Myocyte (in vitro differentiated cells): ENCODE measurements at places on chromosomes 3 and 15.

DNA sequence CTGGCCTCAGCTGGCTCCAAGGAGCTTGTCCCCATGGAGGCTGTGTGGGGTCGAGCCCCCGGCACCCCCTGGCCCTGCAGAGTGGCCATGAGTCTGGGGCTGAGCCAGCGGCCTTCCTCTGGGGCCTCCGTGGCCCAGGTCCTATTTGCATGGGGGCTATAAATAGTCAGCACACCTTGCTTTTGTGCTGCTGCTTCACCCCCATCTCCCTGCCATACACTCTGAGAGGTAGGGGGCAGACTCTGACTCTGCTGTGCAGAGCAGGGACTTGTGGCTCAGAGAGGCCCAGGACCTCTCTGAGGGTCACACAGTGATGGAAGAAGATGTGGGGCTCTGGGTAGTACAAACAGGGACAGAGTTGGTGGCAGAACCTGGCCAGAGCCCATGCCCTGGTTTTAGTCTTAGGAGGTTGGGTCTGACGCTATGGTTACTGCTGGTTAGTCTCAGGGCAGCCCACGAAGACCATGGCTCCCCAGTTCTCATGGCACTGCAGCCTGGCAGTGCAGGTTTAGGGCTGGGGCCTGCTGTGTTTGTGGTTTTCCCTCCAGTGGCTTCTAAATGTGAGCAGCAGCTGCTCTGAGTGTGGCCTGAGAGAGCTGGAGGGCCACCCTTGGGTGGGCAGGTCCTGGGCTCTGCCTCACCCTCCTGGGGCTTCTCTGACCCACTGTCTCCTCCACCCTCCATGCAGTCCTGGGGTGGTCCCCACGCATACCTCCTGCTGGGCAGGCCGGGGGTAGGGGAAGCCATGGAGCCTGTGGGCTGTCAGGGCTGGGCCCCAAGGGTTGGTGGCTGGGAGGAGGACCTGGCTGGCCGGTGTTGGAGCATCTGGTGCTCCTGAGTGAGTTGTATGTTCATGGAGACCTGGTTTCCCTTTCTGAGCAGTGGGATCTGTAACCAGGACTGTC lies 13.6 kb downstream of the PRKCD start:
- DNase-seq, result peak; percentile 83

DNA sequence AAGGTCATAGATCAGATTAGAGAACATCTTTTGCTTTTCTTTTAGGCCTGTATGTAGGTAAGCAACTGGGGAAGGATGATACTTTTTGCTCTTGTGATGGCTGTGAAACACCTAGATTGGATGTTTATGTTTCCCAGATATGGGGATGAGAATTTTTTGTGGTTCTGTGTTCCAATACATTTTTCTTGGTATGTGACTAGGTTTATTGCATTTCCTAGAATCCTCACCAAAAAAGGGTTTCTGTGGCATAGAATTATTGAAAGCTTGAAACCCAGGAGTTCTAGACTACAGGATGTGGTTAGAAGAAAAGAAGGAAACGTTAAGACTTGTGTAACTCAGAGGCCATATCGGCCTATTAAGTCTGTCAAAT lies 25.8 kb downstream of the OXNAD1 start:
- no peak for DNase-seq

GRCh38 chr15:66840615-66841390 lies 138.8 kb downstream of the SMAD6 start:
- DNase-seq, result no peak

DNA sequence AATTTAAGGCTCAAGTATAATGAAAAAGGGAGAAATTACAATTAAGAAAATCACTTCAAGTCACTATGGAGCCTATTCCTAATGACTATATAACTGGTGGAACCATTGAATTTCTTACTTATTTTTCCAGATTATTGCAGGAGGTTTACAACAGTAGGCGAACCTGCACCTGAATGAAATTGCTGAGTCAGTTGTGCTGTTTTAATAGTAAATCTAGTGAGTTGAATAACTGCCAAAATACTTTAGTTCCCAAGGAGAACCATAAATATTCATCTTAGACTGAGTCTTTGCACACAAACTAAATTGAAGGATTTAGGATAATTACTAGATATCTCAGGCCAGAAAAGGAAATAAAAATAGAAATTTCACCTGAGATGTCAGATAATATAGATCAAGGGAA lies 1052.8 kb downstream of the NAALADL2 start:
- no peak for DNase-seq

- peak; percentile 18 for DNase-seq
Observed at GRCh38 chr3:187012609-187013051, 82.3 kb downstream of the ST6GAL1 start.

DNA sequence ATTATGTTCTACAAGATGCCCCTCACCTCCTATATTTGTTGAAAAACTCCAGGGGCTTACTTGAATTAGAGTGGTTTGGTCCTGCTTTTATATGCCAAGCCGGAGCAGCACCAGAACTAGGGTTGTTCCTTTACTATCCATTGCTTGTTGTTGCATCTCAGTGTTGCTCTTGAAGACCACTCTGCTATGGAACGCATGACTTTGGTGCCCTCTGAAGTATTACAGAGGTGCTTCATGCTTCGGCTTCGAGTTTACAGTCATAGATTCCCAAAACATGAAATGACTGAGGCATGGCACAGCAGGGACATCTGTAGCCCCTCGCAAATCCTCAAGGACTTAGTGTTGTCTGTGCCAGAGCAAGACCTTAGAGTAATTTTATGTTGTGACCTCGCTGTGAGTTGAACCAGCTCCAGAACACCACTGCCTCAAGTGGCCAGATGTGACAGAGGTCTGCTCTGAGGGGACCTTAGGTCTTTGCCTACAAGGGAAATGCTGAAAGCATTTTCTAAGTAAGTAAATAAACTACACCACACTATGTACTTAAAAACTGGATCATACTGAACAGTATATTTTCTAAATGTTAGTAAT lies 67.2 kb upstream of the SIAH2 start:
- no peak for DNase-seq

DNA sequence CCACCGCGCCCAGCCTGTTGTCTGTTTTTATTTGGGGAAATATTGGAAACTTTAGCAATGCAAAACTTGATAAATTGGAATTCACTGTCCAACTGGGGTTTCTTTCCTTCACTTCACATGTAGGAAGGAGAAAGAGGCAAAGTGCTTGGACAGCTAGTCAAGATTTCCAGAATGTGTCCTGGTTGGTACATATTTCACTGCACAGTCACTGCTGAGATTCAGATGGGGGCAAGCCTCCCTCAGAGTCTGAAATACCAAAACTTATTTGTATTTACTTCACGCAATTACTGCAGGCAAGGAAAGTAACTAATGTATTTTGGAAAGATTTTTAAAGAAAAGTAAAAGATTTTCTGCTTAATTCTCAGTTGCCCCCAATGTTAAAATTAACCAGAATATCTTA lies 21.0 kb downstream of the LRRC31 start:
- DNase-seq, result no peak

DNA sequence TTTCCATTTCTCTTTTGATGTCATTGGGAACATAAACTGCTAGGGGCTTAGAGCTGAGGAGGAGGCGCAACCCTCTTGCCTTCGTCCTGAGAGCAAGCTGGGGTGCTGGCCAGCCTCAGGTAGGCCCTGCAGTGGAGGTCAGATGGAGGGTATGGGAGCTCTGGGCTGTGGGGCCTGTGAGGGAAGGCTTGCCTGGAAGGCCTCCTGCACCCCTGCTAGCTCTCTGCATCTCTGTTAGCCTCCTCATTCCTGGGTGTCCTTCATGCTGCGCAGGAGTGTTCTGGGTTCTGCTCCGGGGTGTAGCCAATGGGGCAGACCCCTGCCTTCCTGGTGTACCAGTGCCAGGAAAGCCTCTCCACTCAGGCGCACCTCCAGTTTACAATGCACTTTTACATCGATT lies 11.8 kb downstream of the GP5 start:
- DNase-seq, result no peak

DNA sequence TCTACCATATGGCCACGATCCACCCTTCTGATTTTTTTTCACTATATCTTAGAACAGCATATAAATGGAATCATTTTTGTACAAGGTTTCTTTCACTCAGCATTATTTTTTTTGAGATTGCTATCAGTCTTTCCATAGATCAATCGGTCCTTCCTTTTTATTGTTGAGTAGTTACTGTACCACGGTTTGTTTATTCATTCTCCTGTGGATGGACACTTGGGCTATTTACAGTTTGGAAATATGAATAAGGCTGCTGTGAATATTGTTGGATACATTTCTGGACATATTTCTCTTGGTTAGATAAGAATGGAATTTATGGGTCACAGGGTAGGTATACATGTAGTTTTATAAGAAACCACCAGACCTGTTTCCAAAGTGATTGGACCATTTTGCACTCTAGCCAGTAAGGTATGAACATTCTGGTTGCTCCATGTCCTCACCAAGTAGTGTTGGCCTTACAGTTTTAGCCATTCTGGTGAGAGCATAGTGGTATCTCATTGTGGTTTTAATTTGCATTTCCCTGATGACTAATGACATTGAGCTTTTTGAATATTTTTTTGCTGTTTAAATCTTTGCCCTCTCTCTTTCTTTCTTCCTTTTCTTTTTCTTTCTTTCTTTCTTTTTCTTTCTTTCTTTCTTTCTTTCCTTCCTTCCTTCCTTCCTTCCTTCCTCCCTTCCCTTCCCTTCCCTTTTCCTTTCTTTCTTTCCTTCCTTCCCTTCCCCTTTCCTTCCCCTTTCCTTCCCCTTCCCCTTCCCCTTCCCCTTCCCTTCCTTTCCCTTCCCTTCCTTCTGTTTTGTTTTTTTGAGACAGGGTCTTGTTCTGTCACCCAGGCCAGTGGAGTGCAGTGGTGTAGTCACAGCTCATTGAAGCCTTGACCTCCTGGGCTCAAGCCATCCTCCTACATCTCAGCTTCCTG lies 49.2 kb downstream of the LRRK1 start:
- DNase-seq, result no peak

GRCh38 chr15:42165106-42165505 lies 8.7 kb upstream of the PLA2G4F start:
- DNase-seq, result no peak

- no peak for DNase-seq
Observed at GRCh38 chr3:42721690-42722089, 19.1 kb upstream of the HHATL start.

- peak; percentile 75 for DNase-seq
Observed at GRCh38 chr3:88219138-88219792, 69.5 kb downstream of the C3orf38 start.

- no peak for DNase-seq
Observed at GRCh38 chr3:151382671-151383070, 1.9 kb downstream of the P2RY12 start.

DNA sequence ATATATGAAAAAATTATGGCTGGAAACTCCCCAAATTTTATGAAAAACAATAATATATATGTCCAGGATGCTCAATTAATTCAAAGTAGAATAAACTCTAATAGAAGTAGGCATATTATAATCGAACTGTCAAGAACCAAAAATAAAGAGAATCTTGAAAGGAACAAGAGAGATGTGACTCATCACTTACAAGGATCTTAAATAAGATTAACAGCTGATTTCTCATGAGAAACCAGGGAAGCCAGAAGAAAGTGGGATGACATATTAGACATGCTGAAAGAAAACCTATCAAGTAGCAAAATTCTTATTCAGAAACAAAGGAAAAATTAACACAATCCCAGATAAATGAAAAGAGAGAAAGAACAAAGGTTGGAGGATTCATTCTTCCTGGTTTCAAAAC lies 66.8 kb downstream of the FAIM start:
- DNase-seq, result peak; percentile 21

GRCh38 chr3:164748626-164749025 lies 329.7 kb downstream of the SI start:
- DNase-seq, result no peak

- no peak for DNase-seq
Observed at GRCh38 chr3:47082519-47082918, 81.4 kb downstream of the SETD2 start.

GRCh38 chr3:129557548-129557894 lies 14.5 kb downstream of the H1-8 start:
- DNase-seq, result peak; percentile 63

DNA sequence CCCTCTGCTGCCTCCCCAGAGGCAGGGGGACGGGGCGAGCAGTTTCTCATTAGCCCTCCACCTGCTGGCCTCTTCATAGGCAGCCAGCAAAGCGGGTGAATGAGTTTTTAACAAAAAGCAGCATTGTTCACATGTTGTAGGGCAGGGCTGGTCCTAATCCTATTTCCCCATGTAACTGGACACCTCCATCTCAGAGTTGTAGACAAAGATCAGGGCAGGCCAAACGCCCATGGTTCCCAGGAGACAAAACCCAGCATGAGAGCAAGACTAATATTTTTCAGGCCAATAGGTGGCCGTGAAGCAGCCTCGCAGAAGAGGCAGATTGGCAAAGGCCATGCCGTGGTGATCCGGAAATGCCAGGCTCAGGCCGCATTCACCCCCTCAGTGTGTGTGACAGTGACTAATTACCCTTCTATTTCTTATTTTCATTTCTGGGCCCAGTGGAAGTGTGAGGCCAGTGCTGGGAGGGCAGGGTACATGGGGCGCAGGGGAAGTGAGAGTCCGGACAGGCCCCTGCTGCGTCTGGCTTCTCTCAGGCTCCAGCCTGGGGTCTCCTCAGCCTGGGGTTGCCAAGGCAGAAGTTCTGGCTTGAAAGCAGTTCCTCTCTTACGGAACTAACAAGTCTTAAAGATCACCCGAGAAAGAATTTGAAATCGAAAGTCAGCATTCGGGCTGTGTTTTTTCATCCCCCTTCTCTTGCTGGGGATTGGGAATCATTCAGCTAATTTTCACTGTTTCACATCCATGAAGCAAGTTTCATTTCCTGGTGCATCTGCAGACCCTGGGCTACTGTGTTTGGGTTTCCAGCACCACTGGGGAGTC lies 64.8 kb downstream of the BOC start:
- peak; percentile 92 for DNase-seq

DNA sequence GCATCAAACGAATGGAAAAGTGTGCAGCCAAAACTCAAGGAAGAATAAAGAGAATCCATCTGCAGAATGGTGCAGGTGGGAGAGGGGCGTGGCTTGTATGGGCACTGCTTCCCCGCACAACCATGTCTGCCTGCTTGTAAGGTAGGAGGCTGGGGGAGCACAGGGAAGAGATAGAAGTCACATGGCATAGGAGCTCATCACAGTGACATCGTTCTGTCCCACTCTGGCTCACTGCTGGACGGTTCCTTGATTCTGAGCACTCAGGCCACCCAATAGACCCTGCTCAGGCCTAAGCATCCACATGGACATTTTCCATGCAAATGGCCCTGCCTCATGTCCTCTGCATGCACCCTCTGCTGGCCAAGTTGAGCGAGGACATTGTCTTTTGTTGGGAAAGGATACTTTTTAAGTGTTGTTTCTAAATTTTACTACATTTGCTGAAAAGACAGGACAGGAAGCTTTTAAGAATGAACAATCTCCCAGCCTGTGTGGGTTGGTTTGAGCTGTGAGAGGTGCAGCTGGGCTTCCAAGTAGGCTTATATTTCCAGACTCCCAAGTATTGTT lies 3.1 kb downstream of the MYLK start:
- peak; percentile 55 for DNase-seq

DNA sequence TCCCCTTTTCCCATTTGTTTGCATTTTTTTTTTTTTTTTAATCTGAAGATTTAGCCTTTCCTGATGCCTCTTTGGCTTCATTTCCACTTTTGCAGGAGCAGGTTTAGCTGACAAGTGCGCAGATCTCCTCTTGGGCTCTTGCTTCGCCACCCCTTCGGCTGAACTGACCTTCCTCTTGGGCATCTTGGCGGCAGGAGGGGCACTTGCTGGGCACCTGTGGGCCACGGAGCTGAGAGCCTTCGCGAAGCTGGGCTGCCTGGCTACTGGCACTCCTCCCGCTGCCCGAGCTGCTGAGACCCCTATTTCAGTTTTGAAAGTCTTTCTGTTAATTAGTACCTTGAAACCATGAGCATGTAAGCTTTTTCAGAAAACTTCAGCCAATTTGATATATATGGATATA lies 8.8 kb downstream of the ARL13B start:
- DNase-seq, result no peak
